ENCODE measurements at places on chromosomes 11 and 22.

GRCh38 chr11:67452141-67452952, at the start of gene GPR152:
GPR152 (minus strand) TSS chr11:67452729; CDS start chr11:67452724, 5 bp downstream.
- no peak for DNase-seq

- no peak for DNase-seq
Observed at GRCh38 chr22:44319685-44320084, 6.9 kb upstream of the SHISAL1 start.

DNA sequence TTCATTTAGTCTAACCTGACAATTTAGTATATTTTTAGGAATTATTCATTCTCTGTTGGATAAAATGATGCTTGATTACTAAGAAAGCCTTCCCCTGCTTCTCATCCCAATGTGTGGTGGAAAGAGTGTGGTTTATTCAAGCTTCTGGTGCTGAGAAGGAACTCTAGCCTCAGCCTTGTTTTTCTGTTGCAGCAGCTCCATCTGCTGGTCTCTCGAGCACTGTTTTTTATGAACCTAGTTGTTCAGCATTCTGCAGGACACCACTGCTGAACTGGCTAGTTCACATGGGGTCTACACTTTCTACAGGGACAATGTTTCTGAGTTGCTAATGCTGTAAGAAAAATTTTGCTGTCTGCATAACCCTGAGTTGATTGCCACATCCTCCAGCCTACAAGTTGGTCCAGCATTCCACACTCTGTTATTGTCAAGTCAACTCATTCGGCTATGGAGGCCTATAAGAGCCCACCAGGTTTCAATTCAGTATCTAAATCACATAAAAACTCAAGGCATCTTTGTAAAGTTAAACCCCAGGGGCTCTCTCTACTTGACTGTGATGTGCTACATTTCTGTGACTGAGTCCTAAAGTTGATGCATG, 14.3 kb downstream of the OR2AG2 start:
- peak; percentile 15 for DNase-seq

GRCh38 chr11:1843098-1843473, 4.3 kb downstream of the TNNI2 start:
- no peak for DNase-seq

GRCh38 chr11:6505577-6506240, 8.6 kb downstream of the DNHD1 start:
- peak; percentile 16 for DNase-seq

DNA sequence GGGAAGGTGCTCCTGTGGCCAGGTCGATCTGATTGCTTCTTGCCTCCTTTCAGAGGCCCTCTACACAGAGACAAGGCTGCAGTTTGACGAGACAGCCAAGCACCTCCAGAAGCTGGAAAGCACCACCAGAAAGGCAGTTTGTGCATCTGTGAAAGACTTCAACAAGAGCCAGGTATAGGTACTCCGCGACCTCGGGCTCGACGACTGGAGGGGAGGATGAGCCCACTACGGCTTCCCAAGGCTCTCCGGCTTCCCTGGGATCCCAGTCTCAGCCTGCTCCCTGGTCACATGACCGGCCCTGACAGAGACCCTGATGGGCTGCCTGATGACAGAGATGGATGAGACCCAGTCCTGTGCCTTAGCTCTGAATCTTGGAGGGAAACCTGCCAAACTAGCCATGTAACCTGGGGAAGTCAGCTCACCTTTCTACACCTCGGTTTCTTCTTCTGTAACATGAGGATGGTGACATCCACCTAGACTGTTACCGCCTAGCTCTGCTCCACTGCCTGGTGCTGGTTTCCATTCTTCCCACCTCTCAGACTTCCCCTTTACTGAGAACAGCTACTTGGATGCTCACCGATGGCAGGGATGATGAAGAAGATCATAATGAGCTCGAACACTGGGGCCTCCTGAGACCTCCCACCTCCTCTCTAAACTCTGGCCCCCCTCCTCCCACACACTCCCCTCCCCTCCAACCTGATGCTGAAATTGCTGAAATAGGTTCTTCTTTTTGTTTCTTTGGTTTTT, 8.9 kb downstream of the RIBC2 start:
- DNase-seq = no peak

Data from AG04450 (cell line).